Prostate gland (tissue), 2 donors: ENCODE measurements at places on chromosomes 4 and X.
A peak's percentile ranks its signal among the peaks of the same experiment; 100 is the strongest.

DNA sequence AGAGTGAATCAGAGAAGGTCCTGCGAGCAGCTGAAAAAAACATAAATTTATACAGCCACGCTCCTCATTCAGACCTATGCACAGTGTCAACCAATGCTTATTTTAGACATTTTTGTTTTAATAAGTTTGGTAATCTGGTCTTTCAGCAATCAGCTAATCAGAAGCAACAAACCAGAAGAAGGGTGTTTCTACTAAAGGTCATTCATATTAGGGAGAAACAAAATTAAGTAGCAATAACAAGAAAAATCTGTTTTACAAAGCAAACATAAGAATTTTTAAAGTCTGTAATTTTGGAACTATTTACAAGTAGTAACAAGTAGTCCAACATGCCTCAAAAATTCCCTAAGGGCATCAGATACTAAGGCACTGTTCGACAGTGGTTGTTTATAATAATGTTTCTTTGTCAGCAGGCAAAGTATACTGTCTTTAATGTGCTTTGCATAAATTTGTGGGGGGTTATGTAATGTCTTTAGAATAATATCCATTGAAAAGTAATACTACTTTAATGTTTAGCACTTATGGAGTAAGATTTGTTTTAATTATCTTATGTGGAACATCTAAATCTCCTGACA lies 82.8 kb downstream of the PHOX2B start:
- no peak for DNase-seq

- no peak for DNase-seq
Observed at GRCh38 chr4:52711834-52712250, 39.4 kb downstream of the ERVMER34-1 start.

DNA sequence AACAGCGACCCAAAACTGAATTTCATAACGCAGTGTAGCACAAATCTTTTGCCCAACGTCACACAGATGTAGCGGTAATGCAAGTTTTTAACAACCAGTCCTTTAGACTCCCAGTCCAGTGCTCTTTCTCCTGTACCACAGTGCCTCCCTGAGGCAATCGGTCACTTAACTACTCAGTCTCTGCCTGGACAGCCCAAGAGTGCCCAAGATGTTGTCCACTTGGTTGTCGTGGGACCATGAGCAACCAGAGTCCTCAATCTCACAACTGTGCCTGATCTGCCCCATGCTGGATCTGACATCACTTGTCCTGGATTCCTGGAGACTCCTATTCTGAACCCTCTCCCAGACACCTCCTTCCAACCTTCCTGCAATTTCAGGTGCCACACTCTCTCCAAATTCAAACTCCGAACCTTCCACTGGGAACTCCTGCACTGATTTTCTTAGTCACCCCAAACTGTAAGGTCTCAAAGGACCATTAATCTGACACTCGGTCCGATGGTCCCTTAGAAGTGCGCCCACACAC lies 702 bp downstream of the MMGT1 start:
- DNase-seq = peak; percentile 5

DNA sequence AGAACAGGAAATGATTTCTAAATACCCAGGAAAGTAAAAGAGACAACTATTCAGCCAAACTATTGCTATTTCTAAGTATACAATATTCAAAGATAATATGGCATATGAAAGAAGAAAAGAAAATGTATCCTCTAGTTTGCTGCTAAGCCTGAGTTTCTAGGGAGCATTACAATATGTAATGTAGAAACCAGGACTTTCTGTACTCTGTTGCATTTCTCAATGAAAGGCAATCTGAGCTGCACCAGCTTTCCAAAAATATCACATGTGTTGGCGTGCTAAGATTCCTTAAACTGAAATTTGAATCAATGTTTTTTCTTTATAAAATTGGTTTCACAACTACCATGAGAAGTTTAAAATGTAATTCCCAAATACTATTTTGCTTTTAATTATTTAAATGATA lies 129.6 kb downstream of the ANK2 start:
- no peak for DNase-seq

- no peak for DNase-seq
Observed at GRCh38 chr4:120327276-120327675, 260.6 kb upstream of the MAD2L1 start.

- DNase-seq = no peak
Observed at GRCh38 chrX:136665258-136665900, 17.4 kb downstream of the CD40LG start.

DNA sequence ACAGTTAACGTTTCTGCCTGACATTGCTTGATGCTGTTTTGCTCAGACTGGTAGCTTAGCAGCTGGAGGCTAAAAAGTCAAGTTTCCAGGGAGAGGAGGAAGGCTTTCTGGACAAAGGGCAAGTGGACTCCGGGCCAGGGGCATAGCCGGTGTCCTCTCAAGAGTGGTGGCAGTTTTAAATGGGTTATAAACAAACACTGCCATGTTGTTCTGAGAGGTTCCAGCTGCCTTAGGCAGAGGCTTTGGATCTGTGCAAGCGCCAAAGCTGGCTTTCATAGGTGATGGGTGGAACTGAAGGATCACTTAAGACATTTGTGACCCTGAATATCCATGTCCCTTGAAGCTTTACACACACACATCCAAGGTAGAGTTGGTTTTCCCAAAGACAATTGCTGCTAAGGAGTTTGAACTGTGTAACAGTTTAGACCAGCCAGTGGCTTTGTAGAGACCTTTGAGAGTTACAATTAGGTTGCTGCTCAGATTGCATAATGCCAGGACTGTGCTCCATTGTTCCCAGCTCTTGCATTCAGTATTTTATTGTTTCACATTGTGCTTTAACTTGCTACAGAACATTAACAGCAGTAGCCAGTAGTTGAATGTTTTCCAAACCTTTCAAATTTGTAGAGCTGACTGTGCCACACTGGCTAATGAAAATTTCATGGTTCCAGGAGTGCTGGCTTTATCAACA lies 54.1 kb upstream of the AP1S2 start:
- peak; percentile 6 for DNase-seq

- DNase-seq = no peak
Observed at GRCh38 chr4:76363556-76364290, 57.2 kb downstream of the STBD1 start.

DNA sequence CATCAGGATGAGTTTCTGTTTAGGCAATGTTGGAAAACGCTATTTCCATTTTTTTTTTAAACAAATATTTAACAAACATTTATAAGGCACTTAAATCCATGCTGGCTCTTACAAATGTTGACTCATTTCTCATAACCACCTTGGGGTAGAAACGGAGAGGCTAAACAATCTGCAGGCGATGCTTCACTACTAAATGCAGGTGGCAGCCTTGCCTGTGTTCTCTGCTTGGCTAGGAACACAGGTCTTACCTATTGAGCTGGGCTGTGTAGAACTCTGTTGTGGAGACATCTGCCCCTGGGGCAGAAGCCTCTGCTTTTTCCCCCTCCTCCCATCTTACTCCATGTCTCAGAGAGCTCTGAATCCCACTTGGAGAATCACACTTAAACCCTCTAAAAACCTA lies 1.4 kb upstream of the CXCL1 start:
- DNase-seq = peak; percentile 61

- DNase-seq = no peak
Observed at GRCh38 chrX:111511477-111511876, at the start of gene SERTM2. TSS of gene SERTM2 (plus strand) at chrX:111511645. CDS start at chrX:111518858, 7,213 bp downstream.

GRCh38 chr4:13534344-13535063 lies 9.8 kb downstream of the NKX3-2 start:
- DNase-seq = no peak

GRCh38 chrX:143934542-143934941 lies 50.7 kb downstream of the UBE2NL start:
- DNase-seq = no peak

DNA sequence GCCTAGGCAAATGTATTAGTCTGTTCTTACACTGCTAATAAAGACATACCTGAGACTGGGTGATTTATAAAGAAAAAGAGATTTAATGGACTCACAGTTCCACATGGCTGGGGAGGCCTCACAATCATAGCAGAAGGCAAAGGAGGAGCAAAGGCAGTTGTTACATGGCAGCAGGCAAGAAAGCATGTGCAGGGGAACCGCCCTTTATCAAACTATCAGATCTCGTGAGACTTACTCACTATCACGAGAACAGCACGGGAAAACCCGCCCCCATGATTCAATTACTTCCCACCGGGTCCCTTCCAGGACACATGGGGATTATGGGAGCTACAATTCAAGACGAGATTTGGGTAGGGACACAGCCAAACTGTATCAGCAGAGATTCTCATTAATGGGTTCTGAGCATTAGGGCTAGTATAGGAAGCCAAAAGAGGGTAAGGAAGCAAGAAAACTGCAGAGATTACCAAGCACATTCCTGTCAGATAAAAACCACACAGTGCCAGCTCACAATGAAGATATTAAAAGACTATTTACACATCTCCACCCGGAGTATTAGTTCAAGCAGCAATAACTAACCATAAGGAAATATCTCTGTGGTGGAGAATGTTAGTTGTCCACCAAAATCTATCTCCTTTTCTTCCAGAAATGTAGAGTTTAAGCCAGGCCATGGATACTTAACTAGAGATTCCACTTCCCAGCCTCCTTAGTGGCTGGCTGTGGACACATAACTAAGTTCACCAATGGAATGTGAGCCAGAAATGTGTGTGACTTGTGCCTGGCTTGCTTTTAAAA lies 61.2 kb upstream of the HOPX start:
- no peak for DNase-seq

- no peak for DNase-seq
Observed at GRCh38 chrX:25869761-25870160, 268.4 kb upstream of the MAGEB18 start.

- no peak for DNase-seq
Observed at GRCh38 chrX:111386615-111387233, 25.3 kb downstream of the DCX start.

DNA sequence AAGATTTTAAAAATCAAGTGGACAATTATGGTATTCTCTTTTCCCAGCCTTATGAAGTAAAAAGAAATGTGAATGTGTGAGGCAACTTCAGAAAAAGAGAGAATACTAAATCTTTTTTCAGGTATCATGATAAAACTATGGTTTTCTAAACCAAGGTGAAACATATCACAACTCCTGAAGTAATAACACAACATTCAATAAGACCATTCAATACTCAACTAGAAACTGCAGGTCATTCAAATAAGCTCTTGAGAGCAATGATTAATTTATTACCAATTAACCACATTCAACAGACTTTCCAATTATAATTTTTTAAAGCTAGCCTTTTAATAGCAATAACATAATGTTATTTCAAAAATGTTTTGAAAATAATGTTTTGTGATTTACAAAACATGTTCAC lies 35.8 kb downstream of the SLC10A7 start:
- no peak for DNase-seq

DNA sequence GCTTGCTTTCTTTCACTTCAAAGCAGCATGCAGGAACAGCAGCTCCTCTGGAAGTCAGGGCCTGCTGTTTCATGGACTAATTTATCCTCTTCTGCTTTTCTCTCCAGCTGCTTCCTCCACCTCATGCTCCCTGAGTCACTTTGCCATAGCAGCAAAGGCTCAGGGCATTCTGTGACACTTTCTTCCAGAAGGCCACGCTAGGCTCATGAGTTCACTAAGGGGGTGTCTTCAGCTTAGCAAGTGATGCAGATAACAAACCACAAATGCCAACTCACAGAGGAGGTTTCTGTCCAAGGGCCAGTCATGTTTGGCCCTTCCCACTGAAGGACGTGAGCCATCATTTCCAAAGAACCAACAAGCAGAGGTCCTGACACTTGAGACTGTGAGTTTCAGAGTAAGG lies 200.2 kb downstream of the ADGRA3 start:
- DNase-seq = no peak

- DNase-seq = no peak
Observed at GRCh38 chrX:13489454-13489853, 79.9 kb upstream of the EGFL6 start.

GRCh38 chrX:641671-642435 lies 11.3 kb downstream of the SHOX start:
- no peak for DNase-seq

GRCh38 chr4:29565256-29565655 lies 1154.9 kb upstream of the PCDH7 start:
- no peak for DNase-seq

DNA sequence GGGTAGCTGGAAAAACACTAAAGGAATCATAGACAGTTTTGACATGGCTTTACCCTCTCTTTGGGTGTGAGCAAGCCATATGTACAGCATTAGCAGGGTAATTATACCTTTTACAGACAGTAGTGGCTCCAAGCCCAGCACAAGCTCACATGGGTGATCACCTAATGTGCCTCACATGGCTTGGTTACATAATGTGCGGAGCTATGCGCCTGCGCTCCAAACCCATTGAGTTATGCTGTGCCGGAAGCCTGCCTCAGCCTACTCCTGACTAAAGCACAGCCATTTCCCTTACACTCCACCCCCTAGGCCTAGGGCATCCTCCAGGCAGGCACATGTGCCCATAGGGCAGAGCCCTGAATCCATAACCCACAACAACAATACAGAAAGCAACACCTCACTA lies 6.5 kb upstream of the TSPAN5 start:
- no peak for DNase-seq

DNA sequence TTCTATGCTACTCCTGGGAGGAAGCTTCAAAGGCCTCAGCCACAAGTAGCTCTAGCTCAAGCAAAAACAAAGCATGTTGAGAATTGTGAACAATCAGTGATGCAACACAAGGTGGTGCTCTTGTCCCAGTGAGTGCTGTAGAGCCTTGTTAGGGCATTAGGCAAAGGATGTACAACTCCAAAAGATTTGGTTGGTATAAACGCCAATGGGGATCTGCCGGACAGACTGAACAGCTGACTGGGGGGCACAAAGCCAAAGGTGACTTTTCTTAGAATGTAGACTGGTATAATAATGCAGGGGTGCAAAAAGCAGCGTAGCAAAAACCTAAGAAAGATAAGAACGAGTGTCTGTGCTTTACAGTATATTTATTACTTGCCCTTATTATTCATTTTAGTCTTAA lies 62.6 kb upstream of the ALB start:
- DNase-seq = peak; percentile 8

GRCh38 chrX:153909024-153909979 lies 4.8 kb downstream of the AVPR2 start:
- DNase-seq = no peak

DNA sequence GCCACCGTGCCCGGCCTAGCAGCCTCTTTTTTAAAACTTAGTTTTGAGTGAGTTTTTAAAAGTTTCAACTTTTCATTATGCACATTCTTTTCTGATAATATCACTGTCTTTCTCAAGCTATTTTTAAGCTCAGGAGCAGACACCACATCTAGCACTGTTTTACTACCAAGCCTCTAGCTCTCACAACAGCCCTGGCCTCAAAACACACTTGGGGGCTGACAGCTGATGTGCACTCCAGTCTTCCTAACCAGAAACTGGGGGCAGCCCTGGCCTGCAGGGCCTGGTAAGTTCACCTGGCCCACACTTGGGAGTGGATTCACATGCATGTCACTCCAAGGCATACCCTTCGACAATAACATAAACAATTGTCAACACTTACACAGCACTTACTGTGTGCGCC lies 34.0 kb downstream of the CENPU start:
- DNase-seq = no peak

DNA sequence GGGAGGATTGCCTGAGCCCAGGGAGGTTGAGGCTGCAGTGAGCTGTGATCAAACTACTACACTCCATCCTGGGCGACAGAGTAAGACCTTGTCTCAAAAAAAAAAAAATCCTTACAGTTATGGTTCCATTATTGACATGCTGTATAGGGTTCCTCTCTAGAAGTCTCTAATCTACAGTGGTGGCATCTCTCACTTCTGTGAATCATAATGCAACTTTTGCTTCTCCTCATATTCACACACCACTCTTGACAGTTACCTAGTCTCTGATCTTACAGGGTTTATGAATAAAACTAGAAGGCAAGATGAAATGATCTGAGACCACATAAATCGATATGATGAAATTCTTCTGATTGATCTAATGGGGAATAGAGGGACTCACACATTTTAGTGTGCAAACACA lies 40.6 kb downstream of the DOCK11 start:
- DNase-seq = no peak
